ENCODE measurements at places on chromosomes 6 and 20. TPM values are rescaled to one million over a fixed set of nuclear protein-coding genes. Genes with fewer than 3 reads are reported as not detected.

GRCh38 chr6:122494665-122495272, 23.2 kb upstream of the SERINC1 start:
- no peak for DNase-seq

DNA sequence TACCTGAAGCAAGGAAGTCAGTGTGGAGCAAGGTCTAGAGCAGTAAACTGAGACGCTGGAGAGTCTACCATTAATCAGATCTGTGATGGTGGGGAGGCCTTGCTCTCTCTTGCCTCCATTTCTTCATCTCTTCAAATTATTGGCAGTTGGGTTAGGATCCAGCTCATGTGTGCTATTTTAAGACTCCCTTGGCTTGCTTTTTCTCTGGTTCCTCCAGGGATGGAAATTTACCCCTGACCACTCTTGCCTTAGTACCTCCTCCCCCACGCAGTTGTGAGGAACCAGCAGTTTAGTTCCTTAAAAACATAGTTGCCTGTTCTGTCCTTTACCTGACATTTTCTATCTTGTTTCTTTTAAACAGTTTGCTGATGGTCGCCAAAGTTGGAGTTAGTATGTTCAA, 7.4 kb downstream of the TMEM14C start:
- no peak for DNase-seq

DNA sequence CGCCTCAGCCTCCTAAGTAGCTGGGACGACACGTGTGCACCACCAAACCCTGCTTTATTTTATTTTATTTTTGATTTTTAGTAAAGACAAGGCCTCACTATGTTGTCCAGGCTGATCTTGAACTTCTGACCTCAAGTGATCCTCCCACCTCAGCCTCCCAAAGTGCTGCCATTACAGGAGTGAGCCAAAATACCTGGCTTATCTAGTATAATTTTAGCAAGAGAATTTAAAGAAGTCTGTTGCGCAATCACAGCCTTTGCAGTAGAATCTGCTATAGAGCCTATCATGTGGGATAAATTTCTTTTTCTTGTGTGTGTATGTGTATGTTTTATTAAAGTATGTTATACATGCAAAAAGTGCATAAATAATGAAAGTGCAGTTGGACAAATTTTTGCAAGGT, 92.1 kb upstream of the ANKEF1 start:
- DNase-seq, result no peak

BFSP1 gene
- polyA plus RNA-seq, result 0.18 TPM

DNA sequence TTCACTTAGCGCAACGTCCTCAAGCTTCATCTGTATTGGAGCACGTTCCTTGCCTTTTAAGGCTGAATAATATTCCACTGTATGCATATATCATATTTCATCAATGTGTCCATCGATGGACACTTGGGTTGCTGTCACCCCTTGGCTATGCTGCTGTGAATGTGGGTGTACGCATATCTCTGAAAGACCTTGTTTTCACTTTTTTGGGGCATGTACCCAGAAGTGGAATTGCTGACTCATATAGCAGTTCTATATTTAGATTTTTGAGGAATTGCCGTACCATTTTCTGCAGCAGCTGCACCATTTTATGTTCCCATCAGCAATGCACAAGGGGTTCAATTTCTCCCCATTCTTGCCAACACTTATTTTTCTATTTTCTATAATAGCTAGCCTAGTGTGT, 22.8 kb upstream of the SLC23A2 start:
- DNase-seq, result no peak

- no peak for DNase-seq
Measured at GRCh38 chr20:11920083-11920482, 2.4 kb downstream of the BTBD3 start.

DNA sequence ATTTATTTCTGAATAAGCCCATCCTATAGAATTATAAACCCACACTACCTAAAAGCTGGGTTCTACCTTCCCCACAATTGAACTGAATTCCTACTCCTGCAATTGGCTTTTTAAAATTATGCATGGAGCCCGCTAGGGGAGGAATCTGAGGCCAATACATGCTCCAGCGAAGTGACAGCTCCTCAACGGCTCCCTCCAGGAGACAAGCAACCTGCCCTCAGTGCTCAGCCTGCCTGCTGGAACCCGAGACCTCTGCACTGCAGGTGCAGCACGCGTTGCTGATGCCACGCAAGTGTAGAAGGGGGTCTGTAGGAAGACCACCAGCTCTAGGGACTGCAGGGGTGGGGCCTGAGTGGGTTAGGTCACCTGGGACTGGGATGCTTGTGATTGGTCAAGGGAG, 170.2 kb upstream of the CDYL start:
- DNase-seq, result no peak

DNA sequence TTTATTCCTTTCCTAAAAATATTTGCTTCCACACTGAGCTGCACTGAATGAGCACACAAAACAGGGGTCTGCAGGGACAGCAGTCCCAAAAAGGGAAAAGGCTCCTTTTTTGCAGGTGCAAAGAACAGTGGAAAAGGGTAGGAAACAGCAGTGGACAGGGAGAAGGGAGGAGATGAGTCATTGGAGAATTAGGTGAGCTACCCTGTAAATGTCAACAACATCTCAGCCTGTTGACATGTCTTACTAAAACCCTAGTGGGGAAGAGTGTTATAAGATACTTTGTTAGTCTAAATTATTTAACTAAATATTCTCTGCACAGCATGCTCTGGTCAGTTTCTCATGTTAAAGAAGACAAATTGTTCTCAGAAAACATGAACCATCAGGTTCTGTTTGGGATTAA, 151.5 kb upstream of the FBXL4 start:
- DNase-seq, result no peak

- no peak for DNase-seq
Measured at GRCh38 chr6:34383656-34384320, 8.7 kb downstream of the NUDT3 start.

- DNase-seq, result no peak
Measured at GRCh38 chr6:161141173-161141572, 132.7 kb downstream of the AGPAT4 start.

- no peak for DNase-seq
Measured at GRCh38 chr6:168616816-168617765, 176.1 kb downstream of the SMOC2 start.

GRCh38 chr20:50815162-50815989, 20.5 kb downstream of the BCAS4 start:
- DNase-seq, result no peak

DNA sequence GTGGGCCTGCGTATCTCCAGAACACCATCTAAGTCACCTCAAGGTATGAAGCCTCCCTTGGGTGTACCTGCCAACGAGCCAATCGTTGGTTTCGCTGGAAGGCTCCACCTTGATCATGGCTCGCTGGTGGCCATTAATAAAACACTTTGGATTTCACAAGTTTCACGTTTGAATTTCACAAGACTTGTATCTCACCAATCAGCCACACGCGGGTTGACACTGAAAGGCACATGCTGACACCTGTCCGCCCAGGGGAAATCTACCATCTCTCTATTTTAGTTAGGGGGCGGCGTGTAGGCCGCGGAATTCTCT, 586 bp upstream of the HMGA1 start:
- no peak for DNase-seq
